Stimulated activated CD8-positive, alpha-beta memory T cell treated with anti-CD3 and anti-CD28 coated beads, Interleukin-2, amount 100 ng/mL, for 1 hour (primary cell): ENCODE measurements at places on chromosomes 13 and 19.

DNA sequence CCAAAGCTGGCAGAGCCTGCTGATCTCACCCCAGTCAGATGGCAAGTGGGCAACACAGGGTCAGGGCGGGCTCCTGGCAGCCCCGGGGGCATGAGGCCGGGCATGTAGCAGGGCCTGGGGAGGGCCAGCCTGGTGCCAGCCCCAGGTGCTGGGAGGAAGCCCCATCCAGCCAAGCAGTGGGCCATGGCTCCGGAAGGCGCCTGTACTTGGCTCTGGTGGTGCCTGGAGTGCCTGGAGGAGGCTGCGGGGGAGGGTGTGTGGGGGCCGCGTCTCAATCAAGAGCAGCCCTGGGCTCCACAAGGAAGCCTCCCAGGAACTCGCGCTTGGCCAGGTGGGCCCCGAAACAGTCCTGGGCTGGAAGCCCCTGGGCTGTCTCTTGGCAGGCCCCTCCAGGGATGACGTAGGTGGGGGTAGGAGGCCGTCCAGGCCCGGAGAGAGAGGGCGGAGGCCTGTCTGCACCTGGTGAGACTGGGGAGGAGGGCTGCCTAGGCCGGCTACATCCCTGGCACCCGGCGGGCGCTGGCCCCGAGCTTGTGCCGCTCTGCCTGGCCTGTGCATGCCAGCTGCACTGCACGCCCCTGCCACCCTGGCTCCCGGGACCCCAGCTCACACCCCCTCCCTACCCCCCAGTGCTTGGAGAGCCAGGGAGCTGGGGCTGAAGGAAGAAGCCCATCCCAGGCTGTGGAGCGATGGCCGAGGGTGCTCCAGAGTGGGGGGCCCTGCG, 45.9 kb downstream of the COMP start:
- DNase-seq = no peak

DNA sequence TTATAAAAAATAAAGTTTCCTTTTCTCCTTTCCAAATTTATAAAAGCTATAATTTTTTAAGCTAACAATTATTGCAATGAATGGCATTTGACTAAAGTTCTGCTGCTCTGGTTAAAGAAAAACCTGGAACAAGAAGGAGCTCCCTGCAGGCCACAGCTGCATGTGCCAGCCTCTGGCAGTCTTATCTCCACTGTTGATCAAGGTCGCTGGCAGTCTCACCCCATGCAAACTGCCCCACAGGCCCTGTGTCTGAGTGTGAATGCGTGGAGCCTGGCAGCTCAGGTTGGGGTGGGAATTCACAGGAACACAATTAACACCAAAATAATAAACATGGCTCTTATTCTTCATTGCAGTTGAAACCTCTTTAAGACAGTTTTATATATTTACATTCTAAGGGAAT, 30.2 kb upstream of the FREM2 start:
- DNase-seq = no peak

GRCh38 chr13:57846600-57847173, 215.1 kb downstream of the PCDH17 start:
- no peak for DNase-seq

- no peak for DNase-seq
Observed at GRCh38 chr13:77874406-77874805, 44.2 kb downstream of the EDNRB start.

DNA sequence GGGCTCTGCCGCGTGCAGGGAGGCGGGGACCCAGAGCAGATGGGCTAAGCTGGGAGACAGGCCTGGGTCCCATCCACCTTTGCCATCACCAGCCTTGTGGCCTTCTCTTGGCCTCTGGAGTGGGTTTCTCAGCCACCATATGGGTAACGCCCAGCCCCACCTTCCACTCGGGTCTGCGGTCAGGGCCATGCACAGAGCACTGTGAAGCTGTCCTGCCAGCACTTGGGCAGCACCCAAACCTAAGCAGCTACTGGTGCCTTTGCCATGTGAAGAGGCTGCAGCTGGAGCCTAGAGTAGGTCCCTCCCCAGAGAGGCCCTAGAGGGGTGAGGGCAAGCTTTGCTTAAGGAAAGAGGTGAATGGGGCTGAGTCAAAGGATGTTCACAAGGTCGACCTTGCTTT, 24.1 kb upstream of the NPAS1 start:
- no peak for DNase-seq

- DNase-seq = no peak
Observed at GRCh38 chr19:58326501-58326913, 287 bp upstream of the ZSCAN22 start.

- DNase-seq = no peak
Observed at GRCh38 chr13:97723655-97724054, 229.8 kb upstream of the IPO5 start.

GRCh38 chr19:10892256-10892655, 20.9 kb downstream of the CARM1 start:
- no peak for DNase-seq

DNA sequence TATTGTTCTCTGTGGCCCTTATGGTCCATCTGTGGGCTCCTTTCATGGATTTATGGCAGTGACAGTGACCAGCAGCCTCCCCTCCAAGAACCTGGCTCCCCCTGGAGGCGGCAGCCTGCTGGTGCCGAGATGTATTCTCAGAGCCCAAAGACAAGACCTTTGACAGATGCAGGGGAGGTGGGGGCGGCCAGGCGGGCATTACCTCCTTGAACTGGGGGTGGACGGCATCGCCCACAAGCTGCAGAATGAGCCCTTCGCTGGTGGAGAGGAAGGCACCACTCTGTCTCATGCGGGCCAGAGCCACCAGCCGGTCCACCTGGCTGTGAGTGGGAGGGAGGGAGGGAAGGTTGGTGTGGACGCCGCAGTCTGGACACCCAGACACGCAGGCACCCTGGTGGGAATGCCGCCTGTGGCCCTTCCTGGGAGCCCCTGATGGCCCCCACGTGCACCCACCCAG, 6.6 kb downstream of the ISOC2 start:
- no peak for DNase-seq

GRCh38 chr13:110520431-110521295, 40.9 kb downstream of the RAB20 start:
- DNase-seq = no peak

DNA sequence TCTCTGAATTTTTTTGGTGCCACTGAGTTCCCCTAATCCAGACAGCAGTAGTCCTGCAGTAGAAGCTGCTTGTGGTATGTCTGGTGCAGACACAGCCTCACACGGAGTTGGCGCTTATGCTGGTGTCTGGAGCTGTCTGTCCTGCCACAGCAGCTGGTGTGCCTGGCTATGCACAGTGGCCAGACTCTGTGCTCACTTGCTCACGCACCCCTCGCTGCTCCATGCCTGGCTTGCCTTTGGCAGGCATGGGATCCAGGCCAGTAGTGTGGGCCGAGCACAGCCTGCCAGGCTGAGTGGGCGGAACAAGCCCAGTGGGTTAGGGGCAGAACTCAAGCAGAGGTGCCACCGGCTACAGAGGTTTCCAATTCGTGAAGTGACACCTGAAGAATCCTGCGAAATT, 845.9 kb upstream of the PCDH9 start:
- DNase-seq = no peak

GRCh38 chr19:40768869-40769268, 6.5 kb upstream of the MIA start:
- DNase-seq = no peak

GRCh38 chr19:44685877-44686276, 13.1 kb upstream of the CEACAM16 start:
- no peak for DNase-seq

- DNase-seq = no peak
Observed at GRCh38 chr13:38024431-38024830, 154.9 kb upstream of the TRPC4 start.

GRCh38 chr13:48230541-48230940, 2.5 kb upstream of the ITM2B start:
- no peak for DNase-seq

DNA sequence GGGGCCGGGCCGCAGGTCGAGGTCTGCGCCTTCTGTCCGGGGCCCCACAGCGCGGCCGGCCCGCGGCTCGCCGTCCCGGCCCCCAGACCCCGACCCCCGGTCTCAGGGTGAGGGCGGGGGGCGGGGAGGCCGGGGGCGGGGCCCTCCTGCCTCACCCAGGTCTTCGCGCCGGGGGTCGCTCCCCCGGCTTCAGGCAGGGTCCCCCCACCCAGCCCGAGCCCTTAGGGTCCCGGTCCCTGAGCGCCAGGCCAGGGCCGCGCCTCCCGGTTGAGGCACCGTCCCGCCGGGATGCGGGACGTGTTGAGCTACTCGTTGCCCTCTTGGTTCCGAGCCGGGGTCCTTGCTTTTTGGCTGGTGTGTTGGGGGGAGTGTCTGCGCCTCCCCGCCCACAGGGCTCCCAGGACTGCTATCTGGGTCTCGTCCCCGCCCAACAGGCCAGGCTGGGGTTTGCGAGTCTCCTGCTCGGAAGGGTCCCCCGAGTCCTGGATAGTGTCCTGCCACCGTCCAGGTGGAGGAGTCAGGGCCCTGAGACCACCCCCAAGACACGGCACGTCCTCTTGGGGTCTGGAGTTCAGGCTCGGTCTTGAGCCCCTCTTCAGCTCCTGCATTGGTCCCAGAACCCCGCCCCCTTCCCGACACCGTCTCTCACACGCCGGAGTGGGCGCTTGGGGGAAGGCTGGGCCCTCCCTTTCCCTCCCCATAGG, 452 bp downstream of the PIAS4 start:
- no peak for DNase-seq

DNA sequence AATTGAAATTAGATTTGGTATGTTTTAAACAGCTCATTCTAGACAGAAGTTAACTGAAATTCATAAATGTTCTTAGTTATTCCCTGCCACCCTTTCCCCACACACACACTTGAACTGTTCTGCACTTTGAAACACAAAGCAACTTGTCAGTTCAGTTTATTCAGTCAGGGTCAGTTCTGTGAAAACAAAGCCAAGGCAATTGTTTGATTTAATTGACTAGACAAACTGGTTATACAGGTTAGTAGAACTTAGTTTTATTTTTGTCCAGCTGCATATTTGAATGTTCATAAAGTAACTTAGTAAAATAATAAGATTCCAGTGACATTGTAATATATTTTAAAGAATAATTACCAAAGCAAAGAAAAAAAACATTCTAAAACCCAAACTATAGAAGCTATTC, 98.3 kb upstream of the KLF5 start:
- no peak for DNase-seq

DNA sequence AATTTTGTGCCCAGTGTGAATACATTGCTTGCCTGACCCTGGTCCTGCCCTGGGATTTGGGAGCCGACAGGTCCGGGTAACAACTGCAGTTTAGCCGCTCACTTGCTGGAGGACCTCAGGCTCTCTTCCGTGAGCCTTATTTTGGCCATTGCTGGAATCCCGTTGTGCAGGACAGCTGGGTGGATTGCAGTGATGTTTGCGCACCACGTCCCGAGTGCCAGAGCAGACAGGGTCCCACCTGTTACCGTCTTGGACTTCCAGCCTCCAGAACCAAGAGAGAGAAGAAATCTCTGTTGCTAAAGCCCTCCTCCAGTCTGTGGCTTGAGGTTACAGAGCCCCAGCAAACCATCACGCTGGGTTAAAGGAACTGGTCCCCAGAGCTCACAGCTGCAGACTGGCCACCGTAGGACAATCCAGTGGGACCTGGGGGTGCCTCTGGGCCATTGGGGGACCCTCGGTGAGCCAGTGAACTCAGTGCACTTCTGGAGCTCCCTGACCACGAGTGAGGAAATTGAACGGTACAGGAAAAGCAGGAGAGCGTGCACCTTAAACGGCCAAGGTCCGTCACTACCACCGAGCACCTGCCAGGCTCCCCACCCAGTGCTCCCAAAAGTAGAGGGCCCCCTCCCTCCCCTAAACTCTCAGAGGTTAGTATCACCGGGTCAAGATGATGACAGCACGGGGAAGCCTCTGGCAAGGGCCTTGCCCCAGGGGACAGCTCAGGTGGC, 92.9 kb downstream of the GNG7 start:
- DNase-seq = no peak

GRCh38 chr13:25616674-25617073, 244.9 kb downstream of the ATP8A2 start:
- DNase-seq = no peak

DNA sequence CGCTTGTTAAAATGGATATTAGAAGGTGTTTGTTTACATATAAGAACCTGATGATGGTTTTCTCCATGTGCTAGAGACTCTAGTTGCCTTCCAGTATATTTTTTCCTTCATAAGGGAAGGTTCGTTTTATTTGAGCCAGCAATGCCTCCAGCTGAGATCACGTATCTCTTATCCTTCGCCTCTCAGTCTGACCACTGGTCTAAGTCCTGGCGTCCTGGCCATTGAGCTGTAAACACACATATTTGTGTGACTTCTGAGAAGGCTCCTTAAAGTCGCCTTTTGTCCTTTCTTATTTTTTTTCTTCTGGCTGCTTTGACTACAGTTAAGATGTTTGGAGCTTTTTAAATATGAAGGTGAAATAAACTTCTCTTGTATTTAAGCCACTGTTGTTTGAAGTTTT, 23.7 kb upstream of the GPR183 start:
- no peak for DNase-seq

DNA sequence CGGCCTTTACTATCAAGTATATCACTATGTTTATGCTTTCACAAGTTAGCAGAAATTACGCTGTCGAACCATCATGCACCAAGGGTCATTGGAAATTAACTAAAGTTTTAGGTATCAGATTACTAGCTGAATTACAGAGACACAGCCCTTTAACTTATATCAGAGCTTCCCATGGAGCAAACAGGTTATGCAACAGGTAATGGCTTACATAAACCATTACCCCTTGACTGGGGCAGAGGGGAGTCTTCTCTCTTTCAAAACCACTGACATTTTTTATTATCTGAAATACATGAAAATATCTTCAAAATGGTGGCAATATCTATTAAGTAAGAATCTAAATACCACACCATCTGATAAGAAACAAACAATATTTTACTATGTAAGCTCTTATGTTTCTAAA, 1692.9 kb upstream of the SLC10A2 start:
- DNase-seq = no peak

DNA sequence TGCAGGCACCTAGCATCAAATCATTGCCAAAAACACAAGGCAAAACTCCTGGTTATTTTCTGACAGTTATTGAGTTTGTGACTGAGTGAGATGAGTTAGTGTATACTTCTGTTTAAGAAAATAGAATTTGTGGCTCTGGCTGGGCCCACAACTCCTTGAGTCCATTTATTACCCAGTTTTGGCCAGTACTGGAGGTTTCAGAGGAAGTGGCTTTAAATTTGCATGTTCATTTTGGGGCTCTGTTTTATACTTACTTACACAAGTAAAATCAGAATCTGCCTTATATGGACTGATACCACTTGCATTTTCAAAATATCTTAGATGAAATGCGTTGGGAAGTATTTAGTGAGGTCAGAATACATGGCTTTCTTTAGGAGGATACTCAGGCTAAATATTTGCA, 29.0 kb downstream of the TNFSF11 start:
- no peak for DNase-seq

- DNase-seq = no peak
Observed at GRCh38 chr13:23753458-23753857, 135.7 kb downstream of the MIPEP start.
